ENCODE measurements at places on chromosomes 3 and 15.

DNA sequence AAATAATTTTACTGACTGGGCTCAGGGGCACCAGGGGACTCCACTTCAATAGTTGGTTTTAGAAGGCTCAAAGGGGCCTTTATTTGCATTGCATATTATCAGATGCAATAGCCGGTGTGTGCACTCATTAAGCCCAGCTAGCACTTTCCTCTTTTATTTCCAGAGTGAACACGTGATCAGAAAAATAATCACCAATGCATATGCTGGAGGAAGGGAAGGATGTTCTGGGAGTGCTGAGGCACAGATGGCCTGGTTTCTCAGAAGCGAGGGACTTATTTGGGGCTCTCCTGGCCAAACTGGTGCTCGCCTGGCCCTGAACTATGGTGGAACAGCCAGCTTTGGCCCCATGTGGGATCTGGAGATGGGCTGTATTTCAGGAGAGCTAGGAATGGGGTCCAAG is 60.4 kb upstream of the SEC13 start:
- no peak for DNase-seq

DNA sequence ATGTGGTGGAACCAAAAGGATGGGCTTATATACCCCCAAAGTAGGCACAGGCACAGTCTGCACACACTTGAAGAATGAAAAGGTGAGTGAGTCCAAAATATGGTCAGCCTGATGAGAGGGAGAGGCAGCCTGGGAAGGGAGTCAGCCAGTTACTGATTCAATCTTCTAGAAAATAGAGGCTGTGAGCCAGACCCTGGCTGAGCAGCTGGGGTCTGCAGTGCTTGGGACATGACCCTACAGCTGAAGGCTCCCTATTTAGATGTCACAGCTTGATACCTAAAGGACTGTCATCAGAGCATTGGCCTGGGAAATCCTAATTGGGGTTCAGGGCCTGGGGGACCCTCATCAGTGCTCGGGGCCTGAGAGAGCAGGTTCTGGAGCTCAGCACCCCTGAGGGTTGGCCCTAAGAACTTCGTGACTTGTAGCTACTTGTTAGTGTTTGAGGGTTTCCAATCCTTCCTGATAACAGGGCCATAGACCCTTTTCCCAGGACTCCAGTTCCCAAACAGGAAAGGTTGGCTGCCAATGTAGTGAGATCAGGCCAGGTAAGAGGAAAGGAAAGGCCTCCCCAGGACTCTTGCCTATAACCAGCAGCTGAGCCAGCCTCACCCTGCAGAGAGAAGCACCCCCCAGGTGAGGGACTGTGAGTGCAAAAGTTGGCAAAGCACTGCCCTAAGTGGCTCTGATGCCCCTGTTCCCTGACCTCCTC is 54.7 kb upstream of the SLCO2A1 start:
- no peak for DNase-seq

DNA sequence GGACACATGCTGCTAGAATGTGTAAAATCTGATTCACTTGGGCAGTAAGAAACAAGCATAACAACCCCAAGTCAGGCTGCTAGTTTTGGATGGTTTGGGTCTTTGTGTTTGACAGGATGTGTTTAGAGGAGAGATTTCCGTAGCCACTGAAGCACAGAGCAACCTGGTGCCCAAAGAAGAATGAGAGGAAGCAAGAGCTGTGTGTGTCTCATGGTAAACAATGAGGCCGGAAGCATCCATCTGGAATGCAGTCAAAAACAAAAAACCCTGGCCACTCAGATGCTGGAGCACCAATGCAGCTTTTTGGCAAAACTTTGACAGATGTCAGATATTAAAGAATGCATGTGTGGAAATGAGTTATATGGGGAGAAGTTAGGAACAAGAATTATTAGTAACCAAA is 39.4 kb upstream of the SNRK start:
- DNase-seq: no peak

GRCh38 chr3:126107203-126107939 is 23.4 kb upstream of the SLC41A3 start:
- no peak for DNase-seq

GRCh38 chr3:190695994-190696393 is 166.5 kb downstream of the GMNC start:
- DNase-seq: no peak

GRCh38 chr15:64742385-64742784 is 33.0 kb downstream of the RBPMS2 start:
- no peak for DNase-seq

All from head of caudate nucleus (tissue), 42 donors.